ENCODE measurements at places on chromosomes 11 and 22. TPM values are rescaled to one million over a fixed set of nuclear protein-coding genes. Genes with fewer than 3 reads are reported as not detected.

PRAME gene
- total RNA-seq: 0.30 TPM

POU2AF2 gene
- not detected for total RNA-seq

GRIK4 gene
- 5.2 TPM for total RNA-seq

- peaks cover 12% of the 10 kb centered on the region for H3K4me1 ChIP-seq
- no peak overlapping the region for H3K4me3 ChIP-seq
- H3K27me3 ChIP-seq: no peaks in the 10 kb centered on the region
Observed at GRCh38 chr11:36090356-36091109, 146.7 kb downstream of the LDLRAD3 start.

DNA sequence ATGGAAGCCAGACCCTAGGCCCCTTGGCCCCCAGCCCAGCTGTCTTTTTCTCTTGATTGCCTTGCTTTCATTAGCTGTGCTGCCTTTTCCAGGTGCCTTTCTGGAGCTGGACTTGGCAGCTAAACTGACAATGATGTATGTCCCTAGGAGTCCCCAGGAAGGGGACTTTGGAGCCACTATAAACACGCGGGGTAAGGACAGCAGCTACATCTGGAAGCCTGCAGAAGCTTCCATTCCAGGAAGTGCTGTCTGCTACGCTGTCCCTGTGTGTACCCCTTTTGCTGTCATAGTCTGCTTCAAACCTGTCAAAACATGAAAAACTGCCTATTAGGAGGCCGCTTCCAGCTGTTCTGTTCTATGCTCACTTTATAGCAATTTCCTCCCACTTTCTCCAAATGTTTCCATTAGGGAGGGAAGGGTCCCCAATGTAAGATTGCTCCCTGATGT is 153.3 kb upstream of the RAG2 start:
- H3K27me3 ChIP-seq: no peaks in the 10 kb centered on the region
- H3K4me1 ChIP-seq: peaks cover 4% of the 10 kb centered on the region
- peak; percentile 63 for DNase-seq
- H3K27ac ChIP-seq: no peak overlapping the region

DNA sequence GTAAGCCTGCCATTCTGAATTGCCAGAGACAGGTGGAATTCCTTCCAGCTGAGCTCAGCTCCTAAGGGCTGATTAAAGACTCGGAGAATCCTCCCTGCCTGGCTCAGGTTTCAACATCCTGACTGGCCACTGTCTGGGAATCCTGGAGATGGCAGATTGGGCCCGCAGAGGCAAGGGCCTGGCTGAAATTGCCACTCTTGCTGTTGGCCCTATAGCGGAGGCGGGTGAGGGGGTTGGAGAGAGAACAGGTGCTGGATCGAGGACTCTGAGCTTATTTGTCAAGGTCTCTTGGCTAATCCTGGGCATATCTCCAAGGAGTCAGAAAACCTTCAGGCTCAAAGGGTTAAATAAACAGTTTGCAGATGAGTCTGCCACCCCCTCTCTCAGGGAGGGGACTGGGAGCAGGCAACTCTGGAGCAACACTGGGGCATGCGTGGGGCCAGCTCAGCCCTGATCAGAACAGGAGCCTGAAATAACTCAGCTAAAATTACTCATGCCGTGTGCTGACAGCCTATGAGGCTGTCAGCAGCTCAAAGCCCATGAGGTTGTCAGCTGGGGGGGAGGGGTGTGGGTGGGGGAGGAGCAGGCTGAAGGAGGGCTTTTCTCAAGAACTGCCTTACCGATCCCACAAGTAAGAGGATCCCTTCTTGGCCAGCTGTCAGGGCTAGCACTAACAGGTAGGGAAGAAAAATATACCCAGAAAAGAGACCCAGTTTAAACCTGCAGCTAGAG is 14.7 kb upstream of the MFRP start:
- H3K27me3 ChIP-seq: no peaks in the 10 kb centered on the region
- no peak overlapping the region for H3K4me3 ChIP-seq
- peak overlapping the region; percentile 72 for H3K27ac ChIP-seq
- H3K36me3 ChIP-seq: peaks cover 21% of the 10 kb centered on the region
- no peak for DNase-seq
- peaks cover 56% of the 10 kb centered on the region for H3K4me1 ChIP-seq

GRCh38 chr11:13009921-13010748 is 1.0 kb downstream of the RASSF10 start:
- H3K27ac ChIP-seq: peak overlapping the region; percentile 89
- H3K27me3 ChIP-seq: peaks cover 49% of the 10 kb centered on the region
- H3K4me3 ChIP-seq: peak overlapping the region; percentile 66

DNA sequence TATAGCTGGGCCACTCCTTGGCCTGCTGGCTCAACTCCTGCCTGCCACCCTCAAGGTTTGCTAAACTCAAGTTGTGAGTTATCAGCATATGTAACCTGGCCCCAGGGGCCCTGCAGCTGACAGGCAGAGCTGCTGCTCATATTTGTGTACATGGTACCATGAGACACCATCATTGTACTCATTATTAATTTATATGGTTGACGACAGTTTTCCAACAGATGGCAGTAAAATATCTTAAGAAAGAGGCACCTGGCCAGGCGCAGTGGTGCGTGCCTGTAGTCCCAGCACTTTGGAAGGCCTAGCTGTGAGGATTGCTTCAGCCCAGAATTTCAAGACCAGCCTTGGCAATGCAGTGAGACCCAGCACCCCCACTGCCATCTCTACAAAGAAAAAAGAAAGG is 11.4 kb upstream of the DENND5A start:
- DNase-seq: no peak
- H3K36me3 ChIP-seq: peaks cover 16% of the 10 kb centered on the region
- no peak overlapping the region for H3K4me3 ChIP-seq
- no peaks in the 10 kb centered on the region for H3K27me3 ChIP-seq

DNA sequence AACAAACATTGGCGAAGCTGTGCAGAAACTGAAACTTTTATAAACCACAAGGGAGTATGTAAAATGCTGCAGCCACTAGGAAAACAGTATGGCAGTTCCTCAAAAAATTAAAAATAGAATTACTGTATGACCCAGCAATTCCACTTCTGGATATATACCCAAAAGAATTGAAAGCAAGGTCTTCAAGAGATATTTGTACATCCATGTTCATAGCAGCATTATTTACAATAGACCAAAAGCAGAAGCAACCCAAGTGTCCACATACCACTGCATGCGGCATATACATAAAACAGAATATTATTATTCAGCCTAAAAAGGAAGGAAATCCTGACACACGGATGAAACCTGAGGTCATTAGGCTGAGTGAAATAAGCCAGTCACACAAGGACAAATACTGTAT is 85.8 kb downstream of the RELT start:
- H3K27me3 ChIP-seq: no peaks in the 10 kb centered on the region
- H3K36me3 ChIP-seq: no peaks in the 10 kb centered on the region
- no peaks in the 10 kb centered on the region for H3K4me1 ChIP-seq
- no peak for DNase-seq
- H3K27ac ChIP-seq: no peak overlapping the region

GRCh38 chr11:126328444-126328843 is 24.6 kb downstream of the DCPS start:
- no peak overlapping the region for H3K4me3 ChIP-seq
- peak overlapping the region; percentile 53 for H3K27ac ChIP-seq
- peaks cover 29% of the 10 kb centered on the region for H3K36me3 ChIP-seq
- H3K27me3 ChIP-seq: no peaks in the 10 kb centered on the region

- DNase-seq: peak; percentile 93
- H3K27me3 ChIP-seq: no peaks in the 10 kb centered on the region
- peaks cover 40% of the 10 kb centered on the region for H3K36me3 ChIP-seq
- no peak overlapping the region for H3K4me3 ChIP-seq
Observed at GRCh38 chr11:117843666-117844484, 19.3 kb upstream of the FXYD2 start.

DNA sequence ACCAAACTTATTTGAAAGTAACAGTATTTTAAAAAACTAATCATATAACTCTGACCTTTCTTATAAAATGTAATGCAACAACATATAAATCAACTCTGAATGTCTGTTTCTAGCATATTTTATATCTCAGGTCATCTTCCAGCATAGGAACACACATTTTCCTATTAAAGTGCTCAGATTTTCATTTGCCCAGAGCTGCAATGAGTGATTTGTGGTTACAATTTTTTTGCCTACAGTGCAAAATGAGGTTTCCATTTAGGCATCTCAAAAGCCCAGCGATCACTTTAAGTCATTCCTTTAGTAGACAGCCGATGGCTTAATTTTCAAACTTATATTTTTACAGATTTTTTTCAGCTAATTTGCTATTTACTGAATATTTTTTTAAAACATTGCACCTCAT is 1.0 kb downstream of the LYVE1 start:
- no peaks in the 10 kb centered on the region for H3K27me3 ChIP-seq
- peak; percentile 28 for DNase-seq
- no peak overlapping the region for H3K27ac ChIP-seq

DNA sequence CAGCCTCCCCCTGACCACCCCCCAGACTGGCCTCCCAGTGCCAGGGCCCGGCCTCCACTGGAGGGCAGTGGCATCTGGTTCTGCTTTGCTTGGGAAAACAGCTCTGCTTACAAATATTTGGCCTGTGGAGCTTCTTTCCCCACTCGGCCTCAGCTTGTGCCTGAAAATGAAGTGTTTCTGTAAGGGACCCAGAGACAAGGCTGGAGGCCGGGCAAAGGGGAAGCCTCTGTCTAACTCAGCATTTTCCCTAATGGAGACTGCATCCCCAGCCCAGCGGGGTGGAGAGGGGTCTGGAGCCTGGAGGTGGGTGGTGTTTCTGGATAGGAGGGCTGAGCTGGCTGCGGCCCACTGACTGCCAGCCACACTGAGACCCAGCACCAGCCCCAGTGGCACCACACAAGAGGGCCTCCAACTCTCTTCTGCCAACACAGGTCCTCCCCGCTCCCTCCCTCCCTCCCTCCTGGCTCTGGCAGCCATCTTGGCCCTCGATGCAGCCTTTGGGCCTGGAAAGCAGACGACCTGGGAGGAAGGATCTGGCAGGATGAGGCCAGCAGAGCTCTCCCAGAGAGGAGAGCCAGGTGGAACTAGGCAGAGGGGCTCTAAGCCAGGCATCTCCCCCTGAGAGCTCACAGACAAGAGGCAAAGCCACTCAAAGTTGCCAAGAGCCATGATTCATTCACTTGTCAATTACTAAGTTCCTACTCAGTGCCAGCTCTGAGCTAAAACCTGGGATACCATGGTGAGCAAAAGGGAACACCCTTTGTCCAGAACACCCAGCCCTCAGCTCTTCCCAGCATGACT is 77.1 kb upstream of the CD82 start:
- H3K4me3 ChIP-seq: no peak overlapping the region
- peaks cover 6% of the 10 kb centered on the region for H3K4me1 ChIP-seq
- no peaks in the 10 kb centered on the region for H3K36me3 ChIP-seq
- no peaks in the 10 kb centered on the region for H3K27me3 ChIP-seq
- DNase-seq: peak; percentile 14
- no peak overlapping the region for H3K27ac ChIP-seq
